Endothelial cell (in vitro differentiated cells): ENCODE measurements at places on chromosomes 6 and 20.

DNA sequence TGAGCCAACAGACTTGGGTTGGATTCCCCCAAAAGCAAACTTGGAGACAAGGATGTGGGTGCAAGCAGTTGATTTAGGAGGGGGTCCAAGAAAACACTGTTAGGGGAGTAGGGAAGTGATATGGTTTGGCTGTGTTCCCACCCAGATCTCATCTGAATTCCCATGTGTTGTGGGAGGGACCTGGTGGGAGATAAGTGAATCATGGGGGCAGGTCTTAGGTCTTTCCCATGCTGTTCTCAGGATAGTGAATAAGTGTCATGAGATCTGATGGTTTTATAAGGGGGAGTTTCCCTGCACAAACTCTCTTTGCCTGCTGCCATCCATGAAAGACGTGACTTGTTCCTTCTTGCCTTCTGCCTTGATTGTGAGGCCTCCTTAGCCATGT, 542.6 kb downstream of the DHX35 start:
- DNase-seq: no peak

DNA sequence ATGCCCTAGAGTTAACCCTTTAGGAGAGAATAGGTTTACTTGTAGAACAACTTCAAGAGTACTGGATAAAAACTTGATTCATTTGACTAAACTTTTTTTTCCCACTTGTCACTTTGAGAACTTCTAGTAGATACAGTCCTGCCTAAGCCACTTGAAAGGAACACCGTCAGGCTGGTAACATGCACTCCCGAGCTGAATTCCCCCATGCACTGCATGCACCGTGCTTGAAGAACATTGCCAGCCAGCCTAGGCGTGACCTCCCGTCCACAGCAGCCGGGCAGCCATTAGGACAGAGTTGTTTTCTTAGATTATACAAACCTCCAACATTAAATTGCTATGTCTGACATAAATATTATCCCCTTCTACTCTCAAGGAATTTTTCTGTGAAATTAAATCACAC, 52.6 kb downstream of the SMLR1 start:
- DNase-seq: no peak

DNA sequence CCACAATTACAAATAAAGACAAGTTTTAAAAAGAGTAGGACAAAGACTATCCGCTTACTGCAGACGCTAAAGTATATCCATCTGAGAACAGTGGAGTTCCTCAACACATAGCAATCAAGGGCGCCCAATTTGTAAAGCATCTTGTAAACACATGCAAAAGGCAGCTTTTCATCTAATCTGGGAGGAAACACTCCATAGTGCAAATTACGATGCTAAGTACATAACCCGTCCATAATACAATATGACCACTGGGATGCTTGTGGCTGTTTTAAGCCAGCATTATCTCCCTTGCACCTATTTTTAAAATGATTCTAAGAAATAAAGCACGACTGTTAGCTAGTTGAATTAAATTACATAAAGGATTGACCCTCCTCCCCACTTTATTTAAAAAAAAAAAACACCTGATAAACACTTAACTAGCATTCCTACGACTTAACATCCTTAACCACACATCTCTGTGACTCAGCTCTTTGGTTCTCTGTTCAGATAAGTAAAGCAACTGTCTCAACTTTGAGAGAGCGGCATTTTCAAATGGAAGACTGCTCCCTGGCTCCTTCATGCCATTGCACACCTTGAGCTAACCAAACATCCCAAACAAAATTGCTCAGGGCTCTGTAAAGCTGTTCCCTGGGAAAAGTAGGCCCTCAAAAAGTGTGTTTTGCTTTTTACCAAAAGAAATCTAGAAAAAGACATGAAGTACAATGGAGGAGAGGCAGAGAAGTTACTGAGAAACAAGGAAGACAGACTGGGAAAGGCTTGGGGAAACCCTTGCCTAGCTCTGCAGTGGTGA, 14.2 kb downstream of the SLC22A23 start:
- no peak for DNase-seq

- no peak for DNase-seq
These were observed 13.1 kb upstream of the BCAS1 start for GRCh38 chr20:54083459-54083858.

DNA sequence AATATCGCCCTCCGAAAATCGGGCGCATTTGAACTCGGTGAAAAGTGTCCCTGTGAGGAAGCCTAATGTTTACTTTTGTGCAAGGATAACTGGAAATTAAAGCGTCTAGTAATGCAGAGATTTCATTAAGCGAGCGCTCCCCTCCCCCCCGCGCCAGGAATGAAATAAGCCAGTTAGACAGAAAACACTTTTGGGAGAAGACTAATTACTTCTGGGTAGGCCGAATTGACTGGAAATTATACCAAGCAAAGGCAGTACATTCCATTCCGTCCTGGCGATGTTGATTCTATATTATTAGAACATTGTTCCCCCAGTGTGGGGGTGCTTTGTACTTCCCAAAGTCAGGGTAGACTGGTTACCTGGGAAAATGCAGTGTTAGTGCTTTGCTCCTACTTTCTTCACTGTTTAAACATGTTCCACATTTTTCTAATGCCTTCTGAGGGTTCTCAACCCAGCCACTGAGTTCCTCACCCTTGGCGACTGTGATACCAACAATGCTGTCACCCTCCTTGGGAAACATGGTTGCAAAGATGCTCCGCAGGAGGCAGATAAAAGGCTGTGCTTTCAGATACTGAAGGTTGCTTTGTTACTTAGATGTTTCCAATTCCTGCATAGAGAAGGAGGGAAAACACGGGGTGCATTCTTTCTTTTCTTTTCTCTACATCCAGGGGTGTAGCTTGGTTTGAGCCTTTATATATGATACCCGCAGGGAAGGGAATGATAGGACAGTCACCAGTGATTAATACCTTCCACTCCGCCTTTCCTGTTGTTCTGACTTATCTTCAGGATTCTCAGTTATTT, 2.6 kb downstream of the GJA1 start:
- no peak for DNase-seq

- no peak for DNase-seq
These were observed 74.1 kb upstream of the NAA20 start for GRCh38 chr20:19943061-19943521.

DNA sequence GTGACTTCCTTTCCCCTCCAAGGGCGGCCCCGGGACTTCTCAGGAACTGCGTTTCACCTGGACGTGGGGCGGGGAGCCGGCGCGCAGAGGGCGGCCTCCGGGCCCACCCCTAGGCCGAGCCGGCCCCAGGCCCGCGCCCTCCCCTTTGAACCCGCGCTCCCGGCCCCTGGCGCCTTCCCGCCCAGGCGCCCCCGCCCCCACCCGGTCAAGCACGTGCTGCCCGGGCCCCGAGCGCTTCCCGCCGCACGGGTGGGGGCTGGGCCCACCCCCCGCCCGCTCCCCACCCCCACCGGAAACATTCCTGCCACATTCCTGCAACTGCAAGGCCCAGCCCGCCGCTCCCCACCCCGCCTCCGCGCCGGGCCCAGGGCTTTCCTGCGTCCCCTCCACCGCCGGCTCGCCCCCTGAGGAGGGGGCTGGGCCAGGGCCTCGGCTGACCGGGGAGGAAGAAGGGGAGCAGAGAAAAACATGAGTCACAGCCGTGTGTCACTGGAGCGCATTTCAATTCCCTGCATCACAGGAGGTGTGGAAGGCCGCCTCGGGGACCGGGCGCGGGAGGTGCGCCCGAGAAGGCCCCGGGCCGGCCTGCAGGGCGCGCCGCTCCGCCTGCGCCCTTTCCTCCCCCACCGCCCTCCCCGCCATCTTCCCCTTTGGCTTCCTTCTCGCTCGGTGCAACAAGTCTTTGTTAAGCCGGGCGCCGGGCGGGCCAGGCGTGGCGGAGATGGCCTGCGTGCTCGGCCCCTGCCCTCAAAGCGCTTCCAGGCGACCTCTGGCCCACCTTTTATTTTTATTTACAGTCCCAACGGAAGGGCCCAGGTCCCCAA, 1.2 kb upstream of the HMGA1 start:
- peak; percentile 87 for DNase-seq

DNA sequence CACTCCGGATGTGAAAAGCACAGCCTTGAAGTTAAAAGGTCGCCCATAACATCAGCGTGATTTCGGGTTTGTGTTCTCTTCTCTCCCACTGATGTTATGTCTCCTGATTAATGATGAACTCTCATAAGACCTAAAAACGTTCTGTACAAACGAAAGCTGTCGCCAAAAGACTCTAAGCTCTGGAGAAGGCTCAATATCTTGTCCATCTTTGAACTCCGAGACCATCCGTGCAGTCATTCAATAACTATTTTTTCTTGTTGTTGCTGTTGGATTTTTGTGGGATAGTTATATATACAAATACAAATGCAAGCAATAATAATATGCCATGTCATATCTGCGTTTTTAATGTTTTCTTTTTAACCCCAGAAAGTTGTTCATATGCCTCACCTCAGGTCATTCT, 291.8 kb upstream of the MARCKS start:
- DNase-seq: no peak

- DNase-seq: no peak
These were observed 76.3 kb downstream of the ZMYND8 start for GRCh38 chr20:47280228-47280627.

DNA sequence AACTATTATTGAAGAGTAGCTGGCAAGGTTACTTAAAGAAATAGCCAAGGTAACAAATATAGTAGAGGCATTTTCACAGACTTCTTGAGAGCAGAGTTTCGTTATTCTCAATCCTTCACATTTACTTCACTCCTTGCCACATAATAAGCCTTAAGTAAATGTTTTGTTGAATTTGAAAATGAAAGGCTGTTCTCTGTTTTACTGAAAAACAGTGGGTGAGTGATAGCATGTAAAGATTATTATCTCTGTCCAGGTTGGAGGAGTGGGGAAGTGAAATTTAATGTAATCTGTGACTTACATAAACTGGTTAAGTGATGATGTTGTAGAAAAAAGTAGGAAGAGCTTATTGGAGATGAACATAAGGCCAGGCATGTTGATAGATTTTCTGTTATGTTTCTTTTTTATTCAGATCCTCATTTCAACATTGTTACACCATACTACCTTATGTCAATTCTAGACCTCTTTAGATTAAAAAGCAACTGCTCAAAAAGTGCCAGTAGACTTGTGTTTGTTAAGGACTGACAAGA, 55.0 kb downstream of the QKI start:
- DNase-seq: no peak

DNA sequence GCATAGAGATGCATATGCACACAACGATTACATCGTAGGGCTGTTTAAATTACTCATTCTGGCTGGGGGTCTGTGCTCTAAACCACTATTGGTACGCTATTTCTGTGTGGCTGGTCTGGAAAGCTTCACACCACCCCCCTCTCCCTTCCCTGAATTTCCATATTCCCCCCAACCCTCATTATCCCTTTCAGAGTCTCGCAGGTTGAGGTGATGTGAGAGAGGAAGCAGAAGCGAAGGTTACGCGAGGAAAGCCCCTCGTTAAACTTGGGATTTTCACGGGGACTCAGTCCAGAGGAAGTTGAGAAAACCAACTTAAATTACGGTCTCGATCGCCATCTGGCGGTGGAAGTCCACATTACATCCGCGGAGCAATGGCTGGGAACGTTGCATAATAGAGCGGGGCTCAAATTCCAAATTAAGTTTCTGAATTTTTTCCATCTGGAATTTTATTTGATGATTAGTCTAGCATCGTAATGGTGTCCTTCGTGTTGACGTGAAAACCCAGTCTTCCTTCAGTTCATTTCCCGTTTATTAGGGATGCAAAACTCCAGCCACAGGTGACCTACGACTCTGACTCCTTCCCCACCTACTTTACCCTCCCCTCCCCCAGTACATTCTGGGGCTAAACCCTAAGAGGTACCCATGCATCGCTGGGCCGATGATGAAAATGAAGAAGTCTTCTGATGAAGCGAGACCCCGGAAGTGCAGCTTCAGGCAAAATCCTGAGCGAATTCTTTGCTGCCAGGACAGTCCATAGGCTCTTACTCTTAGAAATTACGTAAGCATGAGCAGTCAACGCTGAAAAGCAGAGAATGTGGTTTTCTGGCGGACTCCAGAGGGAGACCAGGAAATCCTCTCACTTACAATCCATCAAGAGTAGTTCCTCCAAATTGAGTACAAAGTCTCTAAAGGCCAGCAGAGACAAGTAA, 19.7 kb downstream of the HLA-DOB start:
- DNase-seq: peak; percentile 73

DNA sequence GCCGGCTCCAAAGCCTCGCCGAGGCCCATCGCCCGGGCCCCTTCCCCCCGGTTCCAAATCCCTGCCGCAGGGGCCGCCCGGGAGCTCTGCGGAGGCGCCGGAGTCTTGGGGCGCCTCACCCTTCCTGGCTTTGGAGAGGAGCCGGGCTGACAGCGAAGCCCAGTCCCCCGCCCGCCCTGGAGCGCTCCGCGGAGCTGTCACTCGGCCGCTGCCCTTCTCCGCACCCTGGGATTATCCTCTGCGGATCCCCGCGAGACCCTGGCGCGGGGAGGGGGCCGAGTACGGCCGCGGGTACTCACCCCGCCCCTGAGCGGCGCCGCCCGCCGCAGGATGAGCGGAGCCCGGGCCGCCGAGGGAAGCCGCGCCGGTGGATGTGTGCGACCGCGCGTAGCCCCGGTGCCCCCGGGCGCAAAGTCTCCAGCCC, 343 bp downstream of the SNAP91 start:
- DNase-seq: peak; percentile 34

- DNase-seq: no peak
These were observed 369.1 kb upstream of the MARCKS start for GRCh38 chr6:113488061-113488460.

DNA sequence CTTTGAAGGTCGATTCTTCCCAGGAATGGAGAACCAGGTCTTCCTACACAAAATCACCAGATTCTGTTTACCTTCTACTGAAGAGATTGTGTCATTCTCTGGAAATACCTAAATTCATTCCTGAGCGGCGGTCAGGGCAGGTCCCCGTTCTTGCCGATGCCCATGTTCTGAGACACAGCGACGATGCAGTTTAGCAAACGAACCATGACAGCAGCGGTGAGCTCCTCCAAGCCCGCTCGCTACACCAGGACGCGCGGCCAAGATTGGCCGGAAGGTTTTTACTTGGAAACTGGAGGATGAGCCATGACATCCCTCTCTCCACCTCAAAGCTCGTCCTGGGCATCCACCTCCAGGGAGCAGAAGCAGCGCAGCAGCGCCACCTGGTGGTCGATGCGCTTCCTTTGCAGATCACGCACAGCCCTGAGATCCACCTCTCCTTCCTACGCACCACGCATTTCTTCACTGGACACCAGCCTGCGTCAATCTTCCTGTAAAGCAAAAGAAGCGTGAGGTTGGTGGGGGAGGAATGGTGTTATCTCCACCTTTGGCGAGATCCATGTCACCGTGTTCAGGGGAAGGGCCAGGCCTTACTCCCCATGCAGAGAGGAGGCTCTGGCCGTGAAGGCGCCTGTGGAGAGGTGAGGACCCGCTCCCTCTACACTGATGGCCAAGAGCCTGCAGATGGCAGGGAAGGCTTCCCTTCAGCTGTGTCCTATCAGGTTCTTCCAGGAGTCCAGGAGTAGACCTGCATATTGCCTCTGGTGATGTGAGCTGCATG, 9.9 kb upstream of the HLA-B start:
- peak; percentile 83 for DNase-seq

- DNase-seq: no peak
These were observed 127.0 kb upstream of the LRFN2 start for GRCh38 chr6:40714143-40714542.

- no peak for DNase-seq
These were observed 547.8 kb downstream of the TENT5A start for GRCh38 chr6:81204731-81205130.

- DNase-seq: no peak
These were observed 77.3 kb downstream of the ECT2L start for GRCh38 chr6:138873191-138873590.

- DNase-seq: no peak
These were observed 8.4 kb upstream of the MAPK13 start for GRCh38 chr6:36121787-36122494.
